ENCODE measurements at places on chromosomes 1 and 21.

GRCh38 chr1:28507247-28507645 lies 1.4 kb downstream of the RCC1 start:
- DNase-seq: no peak

GRCh38 chr21:39561140-39561539 lies 51.6 kb upstream of the B3GALT5 start:
- DNase-seq: no peak

GRCh38 chr1:24058671-24059455 lies 53.1 kb downstream of the MYOM3 start:
- no peak for DNase-seq

DNA sequence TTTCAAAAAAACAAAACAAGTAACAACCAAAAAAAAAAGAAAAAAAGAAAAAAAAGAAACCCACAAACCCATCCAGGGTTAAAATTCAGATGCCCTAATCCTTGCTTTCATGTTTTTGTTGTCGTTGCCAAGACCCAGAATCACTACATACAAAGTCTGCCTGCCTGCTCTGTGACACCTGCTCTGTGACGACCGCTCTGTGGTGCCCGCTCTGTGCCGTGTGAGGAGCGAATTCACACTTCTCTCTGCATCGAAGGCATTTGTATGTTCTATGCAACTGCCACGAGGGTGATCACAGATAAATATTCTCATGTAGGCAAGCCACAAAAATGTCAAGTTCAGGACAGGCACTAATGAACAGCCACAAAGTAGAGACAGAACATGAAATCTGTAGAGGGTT lies 178.6 kb downstream of the SLC45A1 start:
- no peak for DNase-seq

DNA sequence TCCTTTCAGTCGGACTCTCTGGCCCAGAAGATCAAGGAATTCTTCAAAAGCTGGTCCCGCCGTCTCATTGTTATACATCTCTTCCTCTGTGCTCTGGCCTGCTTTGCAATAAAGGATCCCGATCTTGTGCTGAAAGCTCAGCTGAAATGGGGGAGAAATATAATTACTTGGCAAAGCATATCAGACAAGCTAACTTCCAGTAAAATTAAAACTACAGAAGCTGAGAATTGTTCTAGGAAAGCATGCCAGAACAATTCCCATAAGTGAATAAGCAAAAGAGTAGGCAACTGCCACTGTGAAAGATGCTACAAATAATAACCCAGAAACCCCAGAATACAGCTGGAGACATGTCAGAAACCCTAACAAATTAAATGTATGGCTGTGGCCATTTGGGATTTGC lies 146.1 kb downstream of the SIPA1L2 start:
- no peak for DNase-seq

GRCh38 chr1:161350671-161351070 lies 17.0 kb downstream of the CFAP126 start:
- DNase-seq: no peak

DNA sequence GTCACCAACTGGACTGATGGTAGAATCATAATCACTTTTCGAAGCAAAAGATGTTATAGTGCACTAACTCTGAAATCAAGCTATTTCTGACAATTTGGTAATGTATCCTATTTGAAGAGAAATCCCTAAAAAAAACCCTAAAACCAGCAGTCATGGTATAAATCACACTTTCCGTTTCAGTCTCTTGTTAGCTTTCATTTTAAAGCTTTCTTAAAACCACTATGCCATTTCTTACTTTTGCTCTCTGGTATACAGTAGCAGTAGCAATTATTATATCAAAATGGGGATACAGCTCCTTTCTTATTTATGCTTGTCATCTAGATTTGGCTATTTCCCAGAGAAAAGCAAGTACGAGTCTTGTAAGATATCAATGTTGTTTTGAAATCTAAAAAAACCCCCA lies 323.3 kb downstream of the KCTD3 start:
- no peak for DNase-seq

DNA sequence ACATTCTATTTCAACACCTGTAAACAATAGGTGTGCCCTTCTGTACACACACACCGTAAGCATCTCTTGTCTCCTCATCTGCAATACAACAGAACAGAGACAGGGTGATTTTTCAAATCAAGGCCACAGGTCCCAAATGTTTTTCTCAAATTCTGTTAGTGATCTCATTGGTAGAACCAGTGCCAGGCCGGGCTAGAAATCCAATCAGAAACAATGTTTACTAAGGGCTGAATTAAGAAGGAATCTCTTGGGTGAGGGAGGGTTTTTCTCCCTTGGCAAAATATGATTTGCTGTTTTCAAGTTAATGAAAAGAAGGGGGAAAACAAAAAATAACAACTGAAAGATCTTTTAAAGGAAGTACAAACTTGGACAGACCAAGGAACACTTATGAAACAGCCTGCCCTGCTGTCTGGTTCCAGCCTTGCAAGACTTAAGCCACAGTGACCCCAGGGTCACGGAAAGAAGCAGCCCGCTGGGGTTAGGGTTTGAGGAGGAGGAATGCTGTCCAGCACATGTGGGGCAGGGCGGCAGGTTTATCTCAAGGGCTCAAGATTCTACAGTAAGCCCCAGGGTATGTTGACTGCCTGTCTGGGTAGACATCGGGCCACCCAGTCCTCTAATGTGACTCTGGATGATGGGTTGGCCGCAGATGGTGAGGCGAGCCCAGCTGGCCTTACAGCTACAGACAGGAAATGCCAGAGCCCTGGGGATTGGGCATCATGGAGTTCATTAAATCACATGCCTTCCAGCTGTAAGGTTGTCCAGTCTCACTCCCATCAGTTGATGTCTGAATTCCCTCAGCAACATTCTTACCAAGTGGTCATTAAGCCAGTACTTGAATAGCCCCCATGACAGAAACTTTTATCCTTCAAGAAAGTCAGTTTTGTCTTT lies 73.3 kb upstream of the SLC44A3 start:
- DNase-seq: no peak

DNA sequence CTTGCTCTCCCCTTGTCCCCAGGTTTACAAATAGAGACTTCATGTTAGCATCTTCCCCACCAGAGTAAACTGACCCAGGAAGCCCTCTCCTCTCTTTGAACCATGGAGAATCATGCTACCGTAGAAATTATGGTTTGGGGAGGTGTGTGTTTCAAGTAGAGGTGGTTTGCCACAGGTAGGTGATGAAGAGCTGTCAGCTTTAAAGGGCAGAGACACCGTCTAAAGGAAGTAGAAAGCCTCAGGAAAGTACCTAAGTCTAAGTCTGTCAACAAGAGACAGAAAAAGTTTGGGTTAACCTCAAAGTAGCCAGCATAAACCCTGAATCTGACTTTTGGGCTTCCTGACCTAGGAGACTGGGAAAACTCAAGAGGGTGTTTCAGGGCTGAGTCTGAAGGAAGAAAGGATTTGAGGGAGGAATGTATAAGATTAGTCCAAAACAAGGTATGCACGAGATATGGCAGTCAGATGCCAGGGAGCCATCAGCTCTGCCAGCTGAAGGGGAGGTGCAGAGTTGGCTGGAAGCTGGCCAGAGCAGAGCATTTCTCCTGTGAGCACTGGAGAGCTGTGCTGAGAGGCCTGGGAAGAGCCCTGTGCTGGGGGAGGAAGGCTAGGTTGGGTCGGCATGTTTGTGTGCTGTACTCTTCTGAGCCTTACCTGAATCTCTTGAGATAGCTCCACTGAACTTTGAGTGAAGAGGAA lies 14.3 kb downstream of the ADAMTSL4 start:
- DNase-seq: no peak

GRCh38 chr1:50047916-50048694 lies 24.4 kb upstream of the AGBL4 start:
- no peak for DNase-seq

- no peak for DNase-seq
These were observed 60.8 kb upstream of the EPS8L3 start for GRCh38 chr1:109824349-109825115.

DNA sequence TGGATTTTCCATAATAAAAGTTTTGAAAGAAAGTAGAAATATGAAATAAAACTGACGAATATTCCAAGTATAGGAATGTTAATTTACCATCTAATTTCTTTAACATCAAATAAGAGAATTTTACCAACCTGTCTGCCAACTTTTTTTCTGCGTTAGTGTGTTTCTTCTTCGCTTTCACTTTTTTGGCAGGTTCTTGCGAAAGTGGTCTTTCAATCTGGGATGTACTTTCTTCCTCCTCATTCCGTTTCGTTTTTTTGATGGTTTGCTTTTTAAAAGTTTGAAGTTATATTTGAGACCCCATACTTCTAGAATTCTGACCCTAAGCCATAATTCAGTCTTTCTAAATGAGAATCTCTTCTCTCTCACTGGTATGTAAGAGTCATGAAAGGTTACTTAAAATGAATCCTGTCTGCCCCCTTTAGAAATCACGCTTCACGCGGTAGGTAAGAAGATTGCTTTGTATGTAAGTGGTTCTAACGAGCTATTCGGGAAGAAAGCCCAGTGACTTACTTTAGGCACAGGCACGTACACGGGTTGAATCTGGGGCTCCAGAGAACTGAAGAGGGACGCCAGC lies 580 bp downstream of the RBM34 start:
- no peak for DNase-seq

DNA sequence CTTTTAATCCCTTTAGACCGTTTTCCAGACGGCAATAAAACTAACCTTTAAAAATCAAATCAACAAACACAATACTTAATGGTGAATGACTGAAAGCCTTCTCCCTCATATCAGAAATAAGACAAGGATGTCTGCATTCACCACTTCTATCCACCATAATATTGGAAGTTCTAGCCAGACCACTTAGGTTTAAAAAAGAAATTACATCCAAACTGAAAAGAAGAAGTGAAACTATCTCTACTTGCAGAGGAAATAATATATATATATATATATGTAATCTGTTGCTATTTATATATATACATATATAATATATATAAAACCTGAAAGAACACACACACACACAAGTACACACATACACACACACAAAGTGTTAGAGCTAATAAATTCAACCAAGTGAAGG lies 100.4 kb downstream of the BRINP3 start:
- DNase-seq: no peak

DNA sequence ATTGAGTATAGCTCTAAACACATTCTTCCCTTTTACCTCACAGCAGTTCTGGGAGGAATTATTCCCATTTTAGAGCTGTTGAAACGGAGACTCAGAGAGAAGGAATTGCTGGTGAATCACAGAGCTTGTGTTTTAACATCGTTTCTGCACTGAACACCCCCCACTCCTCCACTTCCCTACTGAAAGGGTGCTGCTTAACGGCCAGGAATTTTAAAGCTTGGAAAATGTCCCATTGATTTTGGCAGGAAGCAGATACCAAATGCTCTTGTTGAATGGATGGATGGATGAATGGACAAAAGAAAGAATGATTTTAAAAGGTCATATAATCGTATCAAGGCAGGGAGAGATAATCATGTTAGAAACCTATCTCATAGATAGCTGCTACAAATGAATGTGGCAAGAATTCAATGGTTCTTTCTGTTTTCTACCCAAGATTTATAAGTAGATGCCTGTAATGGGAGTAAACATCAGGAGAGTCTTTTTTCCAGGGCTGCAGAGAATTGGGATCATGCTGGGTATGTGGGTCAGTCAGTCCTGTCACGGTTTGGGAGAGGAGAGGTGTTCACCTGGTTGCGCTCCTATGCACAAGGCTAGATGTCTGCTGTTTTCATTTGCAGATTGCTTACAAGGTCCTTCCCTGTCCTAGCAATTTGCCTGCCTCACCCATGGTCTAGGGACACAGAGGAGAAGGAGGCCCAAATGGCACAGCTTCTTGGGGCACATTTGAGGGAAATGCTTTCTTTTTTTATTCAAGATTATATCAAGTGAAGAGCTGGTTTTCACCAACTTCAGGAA lies 19.0 kb downstream of the FAM163A start:
- DNase-seq: no peak

DNA sequence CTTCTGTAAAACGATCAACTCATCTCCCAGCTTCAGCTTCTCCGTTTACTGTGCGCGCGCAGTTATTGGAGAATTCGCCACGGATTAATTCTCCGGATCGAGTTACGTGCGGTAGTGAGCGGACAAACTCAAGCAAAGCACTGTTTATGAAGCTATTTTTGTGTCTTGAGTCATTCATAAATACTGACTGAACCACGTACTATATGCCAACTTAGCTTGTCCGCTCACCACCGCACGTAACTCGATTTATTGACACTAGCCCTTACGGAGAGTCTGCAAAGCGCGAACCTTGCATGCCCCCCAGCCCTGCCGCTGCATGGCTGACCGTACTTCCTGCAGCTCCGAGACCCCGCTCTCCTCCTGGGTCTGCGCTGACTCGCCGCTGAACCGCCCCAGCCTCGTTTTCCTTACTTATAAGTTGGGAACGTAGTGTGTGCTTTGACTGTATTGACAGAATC lies 773 bp downstream of the CHD1L start:
- no peak for DNase-seq

- DNase-seq: no peak
These were observed 6.1 kb downstream of the RNF223 start for GRCh38 chr1:1067860-1068516.

GRCh38 chr1:16294219-16295212 lies 57.5 kb upstream of the CPLANE2 start:
- DNase-seq: no peak

- no peak for DNase-seq
These were observed 352.5 kb downstream of the ADGRL2 start for GRCh38 chr1:82153272-82153629.

- DNase-seq: no peak
These were observed 138.9 kb upstream of the SOD1 start for GRCh38 chr21:31520561-31521098.

DNA sequence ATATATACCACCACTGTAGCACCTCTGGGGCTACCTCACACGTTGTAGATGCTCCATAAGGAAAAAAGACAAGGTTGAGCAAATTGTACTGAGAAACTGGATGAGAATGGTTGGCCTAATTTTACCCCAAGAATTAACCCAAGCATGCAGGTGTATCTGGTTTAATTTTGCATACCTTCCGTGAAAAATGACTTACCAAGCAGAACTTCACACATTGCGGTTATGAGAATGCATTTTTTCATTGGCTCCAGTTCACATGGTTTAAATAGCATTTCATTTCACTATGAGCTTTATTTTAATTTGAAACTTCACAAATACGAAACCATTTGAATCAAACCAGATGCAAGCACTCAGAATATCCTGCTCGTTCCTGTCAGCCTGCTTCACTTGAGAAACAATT lies 512.2 kb downstream of the LTN1 start:
- no peak for DNase-seq

DNA sequence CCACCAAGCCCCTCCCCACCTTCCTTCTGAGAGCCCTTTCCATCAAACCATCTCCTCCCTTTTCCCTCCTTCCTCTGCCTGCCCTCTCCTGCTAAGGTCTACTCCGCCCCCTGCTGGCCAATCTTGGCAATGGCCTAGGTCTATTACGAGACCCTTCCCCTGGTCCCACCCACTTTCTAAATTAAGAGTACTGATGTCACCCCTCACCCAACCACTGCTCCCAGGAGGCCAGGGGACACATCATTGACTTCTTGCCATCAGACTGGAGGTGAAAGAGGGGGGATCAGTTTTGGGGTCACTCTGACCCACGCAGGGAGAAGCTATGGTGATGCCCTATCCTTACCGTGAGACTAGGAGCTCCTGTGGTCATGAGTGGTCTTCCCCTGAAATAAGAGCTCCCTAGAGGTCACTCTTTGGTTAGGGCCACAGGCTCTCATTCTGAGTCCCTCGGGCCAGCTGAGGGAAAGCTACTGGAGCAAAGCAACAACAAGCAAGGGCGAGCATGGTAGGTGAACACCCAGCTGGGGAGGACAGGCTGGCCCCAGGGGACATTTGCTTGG lies 34.6 kb upstream of the S100A7 start:
- DNase-seq: peak; percentile 39

- no peak for DNase-seq
These were observed 29.6 kb upstream of the CADM3 start for GRCh38 chr1:159141584-159142390.
